T-helper 1 cell treated with Interleukin-12 subunit alpha and Interleukin-12 subunit beta and Interleukin-4 antibody, amounts not matched to agents 30 ng/mL and 1 ng/mL, for 36 hours (primary cell): ENCODE measurements at places on chromosomes 3 and 15. TPM values are rescaled to one million over a fixed set of nuclear protein-coding genes. Genes with fewer than 3 reads are reported as not detected.

Gene AHSG
- not detected in 2 replicates for total RNA-seq

Gene GOLGA8T
- total RNA-seq, result 0.20 TPM in 1 of 2 replicates, not detected in the other

Gene ACKR4
- not detected in 2 replicates for total RNA-seq

Gene DNAJC19
- 37.7 and 40.0 TPM in 2 replicates for total RNA-seq

Gene ERC2
- total RNA-seq, result 0.15 TPM in 1 of 2 replicates, not detected in the other

Gene TGM5
- total RNA-seq, result 0.20 and 0.39 TPM in 2 replicates

Gene CHST13
- not detected in 2 replicates for total RNA-seq

Gene EFCAB12
- 0.83 TPM in 2 replicates for total RNA-seq

Gene STX19
- total RNA-seq, result not detected in 2 replicates

Gene LMAN1L
- 3.7 and 3.8 TPM in 2 replicates for total RNA-seq

Gene DAPK2
- total RNA-seq, result 21.5 and 23.0 TPM in 2 replicates

Gene CAMP
- total RNA-seq, result not detected in 2 replicates

Gene NPAP1
- total RNA-seq, result not detected in 2 replicates

Gene PTPN23
- total RNA-seq, result 37.6 and 40.6 TPM in 2 replicates

Gene LCTL
- total RNA-seq, result not detected in 2 replicates

Gene INSYN1
- total RNA-seq, result not detected in 2 replicates

Gene ESYT3
- total RNA-seq, result 0.29 and 0.41 TPM in 2 replicates

Gene ST3GAL6
- 0.29 TPM in 1 of 2 replicates, not detected in the other for total RNA-seq

Gene FYCO1
- total RNA-seq, result 24.7 and 25.2 TPM in 2 replicates

Gene ROBO2
- not detected in 2 replicates for total RNA-seq

Gene SPTSSB
- not detected in 2 replicates for total RNA-seq

Gene MRPL3
- 75.1 and 78.8 TPM in 2 replicates for total RNA-seq

Gene SLC22A14
- total RNA-seq, result not detected in 2 replicates

Gene DUOXA2
- not detected in 2 replicates for total RNA-seq

Gene AGBL1
- total RNA-seq, result not detected in 2 replicates

Gene ZNF660
- 0.29 and 0.44 TPM in 2 replicates for total RNA-seq

Gene GHSR
- total RNA-seq, result not detected in 2 replicates

Gene SLC12A1
- total RNA-seq, result not detected in 2 replicates

Gene CNTN3
- not detected in 2 replicates for total RNA-seq

Gene CCK
- total RNA-seq, result not detected in 2 replicates

Gene OXTR
- total RNA-seq, result 0.56 and 1.0 TPM in 2 replicates

Gene CCR8
- 11.3 and 12.8 TPM in 2 replicates for total RNA-seq

Gene UACA
- total RNA-seq, result 0.66 and 0.80 TPM in 2 replicates

Gene CCDC51
- 15.9 and 16.7 TPM in 2 replicates for total RNA-seq

Gene CCDC80
- 0.25 and 0.44 TPM in 2 replicates for total RNA-seq

Gene MAP6D1
- 0.76 and 1.1 TPM in 2 replicates for total RNA-seq

Gene ADPRH
- 3.9 and 5.8 TPM in 2 replicates for total RNA-seq

Gene KBTBD12
- total RNA-seq, result not detected in 2 replicates

Gene MUC20
- 7.0 and 9.6 TPM in 2 replicates for total RNA-seq
